AG09309 (cell line): ENCODE measurements at places on chromosomes 4 and X.

DNA sequence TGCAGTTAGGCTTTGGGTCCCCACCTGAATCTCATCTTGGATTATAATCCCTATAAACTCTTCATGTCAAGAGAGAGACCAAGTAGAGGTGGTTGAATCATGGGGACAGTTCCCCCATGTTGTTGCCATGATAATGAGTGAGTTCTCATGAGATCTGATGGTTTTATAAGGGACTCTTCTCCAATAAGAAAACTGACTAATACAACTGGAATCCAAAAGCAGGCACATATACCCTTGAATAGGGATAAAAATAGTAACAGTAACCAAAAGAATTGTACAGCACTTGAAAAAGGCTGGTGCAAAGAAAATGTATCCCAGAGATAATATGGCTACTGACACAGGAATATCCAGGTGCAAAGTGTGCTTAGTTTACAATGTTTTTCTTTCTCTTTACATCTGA is 351.5 kb upstream of the MAD2L1 start:
- no peak for DNase-seq

DNA sequence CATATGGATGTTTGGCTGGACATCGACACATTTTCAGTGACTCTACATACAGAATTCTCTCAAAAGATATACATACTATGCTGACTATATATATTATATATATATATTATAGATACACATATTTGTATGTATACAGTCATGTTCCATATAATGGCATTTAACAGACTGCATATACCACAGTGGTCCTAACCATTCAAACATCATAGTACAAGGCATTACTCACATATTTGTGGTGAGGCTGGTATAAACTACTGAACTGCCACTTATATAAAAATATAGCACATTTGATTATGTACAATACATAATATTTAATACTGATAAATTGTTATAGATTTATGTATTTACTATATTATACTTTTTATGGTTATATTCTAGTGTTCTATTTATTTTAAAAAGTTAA is 168.5 kb downstream of the IL15 start:
- no peak for DNase-seq

- DNase-seq, result no peak
Observed at GRCh38 chr4:5905714-5906113, 12.8 kb upstream of the CRMP1 start.

- no peak for DNase-seq
Observed at GRCh38 chrX:116142976-116143375, 27.6 kb upstream of the AGTR2 start.

DNA sequence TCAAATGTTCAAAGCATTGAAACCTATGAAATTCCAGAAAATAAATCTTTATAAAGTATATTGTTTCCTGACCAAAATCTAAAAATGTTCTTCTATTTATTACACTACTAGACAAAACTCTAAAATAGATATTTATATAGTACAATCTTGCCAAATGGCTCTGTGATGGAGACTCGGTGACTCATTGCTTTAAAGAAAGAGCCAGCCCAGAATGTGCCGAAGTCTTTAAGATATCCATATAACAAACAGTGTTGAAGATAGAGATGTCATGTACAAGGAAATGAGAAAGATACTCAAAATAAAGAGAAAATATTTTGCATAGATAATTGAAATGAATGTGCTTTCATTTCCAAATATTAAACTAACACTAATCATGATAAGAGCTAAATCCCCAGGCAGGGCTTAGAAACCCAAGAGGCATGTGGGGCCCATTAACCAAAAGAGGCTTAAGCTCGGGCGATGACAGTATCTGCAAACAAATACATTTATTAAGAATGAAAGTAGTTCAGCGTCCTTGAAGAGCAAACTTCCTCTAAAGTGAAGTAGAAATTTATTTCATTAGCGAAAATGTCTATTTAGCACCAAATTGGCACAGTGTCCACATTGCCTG is 102.1 kb upstream of the FAM9B start:
- no peak for DNase-seq

GRCh38 chr4:87985097-87985886 is 9.8 kb downstream of the SPP1 start:
- DNase-seq, result no peak

DNA sequence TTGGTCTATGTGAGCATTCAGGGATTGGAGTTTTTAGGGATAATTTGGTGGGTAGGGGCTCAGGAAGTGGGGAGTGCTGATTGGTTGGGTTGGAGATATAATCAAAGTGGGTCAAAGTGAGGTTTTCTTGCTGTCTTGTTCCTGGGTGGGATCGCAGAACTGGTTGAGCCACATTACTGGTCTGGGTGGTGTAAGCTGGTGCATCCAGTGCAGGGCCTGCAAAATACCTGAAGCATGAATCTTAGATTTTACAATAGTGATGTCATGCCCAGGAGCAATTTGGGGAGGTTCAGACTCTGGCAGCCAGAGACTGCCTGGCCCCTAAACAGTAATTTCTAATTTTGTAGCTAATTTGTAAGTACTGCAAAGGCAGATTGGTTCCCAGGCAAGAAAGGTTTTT is 665.6 kb upstream of the PRKX start:
- DNase-seq, result no peak

DNA sequence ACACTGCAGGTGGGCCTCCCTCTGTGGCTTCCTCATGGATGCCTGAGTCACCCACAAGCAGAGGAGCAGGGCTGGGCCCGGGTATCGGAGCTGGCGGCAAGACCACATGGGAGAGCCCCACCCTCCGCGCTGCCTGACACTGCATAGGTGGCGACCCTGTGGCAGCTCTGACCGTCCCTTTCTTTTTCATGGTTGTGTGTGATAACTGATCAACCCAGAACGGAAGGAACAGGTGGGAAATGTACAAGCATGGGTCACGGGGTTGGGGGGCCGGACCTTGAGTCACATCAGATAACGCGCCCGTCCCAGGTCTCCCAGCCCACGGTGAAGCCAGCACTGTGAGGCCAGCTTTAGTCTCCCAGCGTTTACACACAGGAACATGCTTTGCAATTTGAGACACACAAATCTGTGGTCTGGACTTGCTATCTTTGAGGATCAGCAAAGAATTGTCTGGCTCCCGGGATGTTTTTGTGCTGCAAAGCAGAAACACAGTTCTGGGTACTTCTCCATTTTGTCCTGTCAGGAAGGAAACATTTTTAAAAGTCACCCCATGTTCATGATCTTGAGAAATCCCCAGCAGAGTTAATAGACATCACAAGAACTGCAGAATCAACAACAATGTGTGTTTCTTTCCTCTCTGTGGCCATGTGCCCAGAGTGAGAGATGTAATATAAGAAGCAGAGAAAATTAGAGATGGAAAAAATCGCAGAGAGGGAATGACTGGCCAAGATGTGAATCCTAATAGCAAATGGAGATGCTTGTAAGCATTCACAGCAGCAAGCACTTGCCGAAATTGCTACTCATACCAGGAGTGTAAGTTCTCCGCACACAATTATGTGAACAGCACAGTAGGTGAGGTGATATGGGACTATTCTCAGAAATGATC is 70.1 kb upstream of the CBR4 start:
- DNase-seq, result no peak

- DNase-seq, result no peak
Observed at GRCh38 chr4:169756971-169757574, 671 bp downstream of the HPF1 start.

DNA sequence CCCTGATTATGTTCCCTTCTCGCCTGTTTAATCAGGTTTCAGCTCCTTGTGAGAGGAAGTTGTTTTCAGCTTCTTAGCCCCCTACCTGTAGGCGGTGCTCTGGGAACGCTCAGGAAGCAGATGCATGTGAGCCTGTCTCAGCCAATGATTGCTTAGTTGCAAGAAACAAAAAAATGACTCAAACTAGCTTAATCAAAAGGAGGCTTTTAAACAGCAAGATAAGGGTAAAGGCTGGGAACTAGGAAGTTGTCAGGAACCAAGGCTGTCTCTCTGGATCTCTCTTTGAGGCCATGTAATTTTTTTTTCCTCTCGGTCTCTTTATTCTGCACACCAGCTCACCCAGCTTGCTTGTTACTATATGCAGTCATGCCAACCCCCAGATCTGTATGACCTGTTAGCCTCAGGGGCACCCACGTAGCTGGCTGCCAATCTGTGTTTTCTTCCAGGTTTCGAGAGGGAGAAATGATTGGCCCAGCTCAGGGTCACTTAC is 109.1 kb downstream of the PTTG2 start:
- DNase-seq, result no peak

DNA sequence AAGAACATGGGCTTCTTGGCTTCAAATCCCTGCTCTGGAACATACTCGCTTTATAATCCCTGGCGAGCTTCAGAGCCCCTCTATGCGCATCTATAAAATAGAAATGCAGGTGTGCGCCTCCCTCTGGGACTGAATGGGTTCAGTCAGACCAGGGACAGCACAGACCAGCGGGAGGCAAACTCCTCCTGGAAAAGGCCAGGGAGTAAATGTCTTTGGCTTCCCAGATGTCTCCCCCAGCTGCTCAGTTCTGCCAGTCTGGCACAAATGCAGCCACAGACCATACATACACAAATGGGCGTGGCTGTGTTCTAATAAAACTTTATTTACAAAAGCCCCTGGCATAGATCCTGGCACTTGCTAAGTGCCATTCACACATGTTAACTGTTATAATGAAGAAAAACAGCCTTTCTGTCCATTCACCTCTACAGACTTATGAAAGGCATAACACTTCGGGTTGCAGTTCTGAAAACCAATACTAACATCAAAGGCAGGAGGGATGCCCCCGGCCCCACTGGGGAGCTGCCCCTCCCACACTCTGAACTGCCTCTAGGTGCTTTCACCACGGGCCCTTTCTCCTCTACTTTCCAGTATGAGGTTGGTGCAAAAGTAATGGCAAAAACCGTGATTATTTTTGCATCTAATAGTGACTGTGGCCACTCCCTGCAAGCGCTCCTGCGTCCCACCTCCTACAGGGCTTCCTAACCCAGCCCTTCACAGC is 4.6 kb downstream of the JAKMIP1 start:
- no peak for DNase-seq

DNA sequence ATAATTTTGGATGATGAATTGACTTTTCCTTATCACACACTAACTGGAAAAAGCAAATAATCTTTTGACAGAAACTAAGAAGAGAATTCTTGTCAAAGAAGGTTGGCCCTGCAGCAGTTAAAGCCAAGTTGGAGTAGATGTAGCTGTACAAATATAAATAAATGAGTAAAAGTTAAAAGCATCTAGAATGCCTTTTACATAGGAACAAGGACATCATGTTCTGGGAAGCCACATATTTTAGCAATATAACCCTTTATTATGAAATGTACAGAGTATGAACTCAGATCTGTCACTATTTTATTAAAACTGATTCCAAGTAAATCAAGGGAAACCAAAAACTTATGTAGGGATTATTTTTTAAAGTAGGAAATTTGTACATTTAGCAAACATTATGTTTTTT is 269.4 kb upstream of the FAT4 start:
- no peak for DNase-seq

- no peak for DNase-seq
Observed at GRCh38 chr4:44668526-44668925, 9.7 kb upstream of the GUF1 start.

GRCh38 chr4:88382621-88383020 is 4.0 kb downstream of the HERC6 start:
- no peak for DNase-seq

DNA sequence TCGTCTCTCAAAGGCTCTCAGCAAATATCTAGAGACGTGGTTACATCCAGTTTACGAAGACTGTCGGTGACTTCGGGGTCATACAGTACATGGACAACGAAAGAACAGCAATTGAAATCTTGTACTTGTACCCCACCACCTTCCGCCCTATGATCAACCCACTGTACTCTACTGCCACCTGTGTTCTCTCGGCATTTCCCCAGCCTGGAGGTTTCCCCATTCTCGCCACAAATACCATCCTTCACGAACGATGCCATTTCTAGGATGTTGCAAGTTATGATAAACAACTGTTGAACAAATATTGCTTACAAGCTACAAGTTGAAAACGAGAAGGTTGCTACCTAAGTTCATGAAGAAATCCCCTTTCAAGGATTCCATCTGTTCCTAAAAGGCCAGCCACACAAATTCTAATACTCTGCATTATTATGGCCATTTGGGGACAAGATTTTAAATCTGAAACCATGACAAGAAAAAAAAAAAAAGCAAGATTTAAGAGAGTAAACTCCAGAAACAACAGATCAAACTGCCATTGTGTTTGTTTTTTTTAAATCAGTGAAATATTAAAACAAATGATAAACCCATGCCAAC is 1.6 kb downstream of the APBB2 start:
- DNase-seq, result no peak

DNA sequence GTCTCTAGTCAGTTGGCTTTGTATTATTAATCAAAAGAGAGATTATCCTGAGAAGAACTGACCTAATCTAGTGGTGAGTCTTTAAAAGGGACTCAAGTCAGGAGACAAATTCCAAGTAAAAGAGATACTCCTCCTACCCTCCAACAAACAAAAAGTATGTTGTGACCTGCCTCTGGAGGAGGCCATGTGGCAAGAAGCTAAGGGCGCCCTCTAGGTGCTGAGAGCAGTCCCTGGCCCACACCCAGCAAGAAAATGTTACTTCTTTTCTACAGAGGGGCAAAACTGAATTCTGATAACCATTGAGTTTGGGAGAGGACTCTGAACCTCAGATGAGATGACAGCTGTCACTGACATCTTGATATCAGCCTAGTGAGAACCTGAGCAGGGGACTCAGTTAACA is 953.6 kb upstream of the AGA start:
- DNase-seq, result no peak

- DNase-seq, result no peak
Observed at GRCh38 chr4:97144199-97144598, 999.1 kb downstream of the STPG2 start.

GRCh38 chr4:138741766-138742377 is 273.7 kb upstream of the NOCT start:
- no peak for DNase-seq

GRCh38 chrX:49186125-49187027 is at the start of gene PRICKLE3:
PRICKLE3 (minus strand) TSS chrX:49186373; CDS start chrX:49186297, 76 bp downstream.
- DNase-seq, result no peak

GRCh38 chr4:146029147-146029546 is 90.5 kb upstream of the ZNF827 start:
- peak; percentile 33 for DNase-seq

- DNase-seq, result no peak
Observed at GRCh38 chr4:3445829-3446545, 4.2 kb downstream of the HGFAC start.

DNA sequence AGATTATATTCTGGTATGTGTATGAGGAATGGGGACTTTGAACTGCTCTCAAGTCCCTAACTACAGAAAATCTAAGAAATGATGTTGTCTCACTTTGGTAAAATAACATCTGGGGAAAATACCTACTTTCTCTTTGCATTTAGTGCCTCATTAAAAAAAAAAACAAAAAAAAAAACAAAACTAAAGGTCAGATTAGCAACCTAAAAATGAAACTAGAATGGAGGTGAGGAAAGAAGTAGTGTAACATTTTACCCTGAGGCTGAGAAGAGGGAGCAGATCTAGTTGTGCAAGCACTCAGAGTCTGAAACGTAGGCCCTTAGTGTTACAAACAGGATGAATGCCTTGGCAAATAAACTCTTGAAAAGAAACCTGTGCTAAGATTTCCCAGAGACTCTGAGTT is 56.0 kb downstream of the VGLL1 start:
- DNase-seq, result no peak

GRCh38 chrX:100895365-100896075 is 21.4 kb upstream of the NOX1 start:
- no peak for DNase-seq
